Stimulated activated CD4-positive, alpha-beta T cell treated with anti-CD3 and anti-CD28 coated beads, TNF-alpha, amount 100 ng/mL, for 48 hours (primary cell): ENCODE measurements at places on chromosomes 1 and 21.

GRCh38 chr1:41803656-41804055, 115.1 kb downstream of the HIVEP3 start:
- DNase-seq = no peak

GRCh38 chr1:227942716-227943261, 4.9 kb downstream of the WNT9A start:
- no peak for DNase-seq

GRCh38 chr21:44653656-44654575, 543 bp downstream of the KRTAP12-4 start:
- DNase-seq = no peak

DNA sequence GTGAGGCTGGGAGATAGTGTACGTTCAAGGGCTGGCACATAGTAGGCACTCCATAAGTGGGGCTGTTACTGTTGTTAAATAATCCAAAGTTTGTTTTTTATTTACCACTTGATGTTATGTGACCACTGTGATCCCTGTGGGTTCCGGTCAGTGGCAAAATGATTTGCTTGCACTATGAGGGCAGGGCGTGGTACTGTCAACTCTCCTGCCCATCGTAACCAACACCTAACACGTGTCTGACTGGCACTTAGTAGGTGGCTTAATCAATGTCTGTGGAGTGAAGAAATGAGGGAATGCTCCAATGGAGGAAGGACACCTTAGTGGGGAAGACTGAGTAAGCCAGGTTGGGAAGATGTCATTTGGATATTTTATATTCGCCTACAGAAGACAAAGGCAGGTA, 14.6 kb downstream of the ADORA1 start:
- DNase-seq = no peak

DNA sequence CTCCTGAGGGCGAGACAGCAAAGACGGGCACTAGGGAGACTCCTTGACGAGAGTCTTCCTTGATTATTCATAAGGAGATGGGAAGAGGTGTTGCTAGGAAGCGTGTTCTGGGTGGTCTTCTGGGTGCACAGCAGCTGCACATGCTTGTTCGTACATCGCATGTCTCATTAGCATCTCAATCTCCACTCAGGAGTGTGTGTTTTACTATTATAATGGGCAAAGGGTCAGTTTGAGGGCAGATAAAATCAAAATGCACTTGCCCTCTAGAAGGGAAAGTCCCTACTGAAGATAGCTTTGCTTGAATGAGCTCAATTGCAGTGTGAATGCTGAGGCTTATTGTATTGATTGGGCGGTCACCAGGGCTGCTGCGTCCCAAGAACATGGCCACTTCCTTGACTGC, 50.2 kb upstream of the SCCPDH start:
- no peak for DNase-seq
